ENCODE measurements at places on chromosomes 5 and 9.

GRCh38 chr5:123787635-123788034, 275.7 kb downstream of the CSNK1G3 start:
- no peak for DNase-seq

- DNase-seq = no peak
Measured at GRCh38 chr9:16597136-16597535, 273.3 kb downstream of the BNC2 start.

DNA sequence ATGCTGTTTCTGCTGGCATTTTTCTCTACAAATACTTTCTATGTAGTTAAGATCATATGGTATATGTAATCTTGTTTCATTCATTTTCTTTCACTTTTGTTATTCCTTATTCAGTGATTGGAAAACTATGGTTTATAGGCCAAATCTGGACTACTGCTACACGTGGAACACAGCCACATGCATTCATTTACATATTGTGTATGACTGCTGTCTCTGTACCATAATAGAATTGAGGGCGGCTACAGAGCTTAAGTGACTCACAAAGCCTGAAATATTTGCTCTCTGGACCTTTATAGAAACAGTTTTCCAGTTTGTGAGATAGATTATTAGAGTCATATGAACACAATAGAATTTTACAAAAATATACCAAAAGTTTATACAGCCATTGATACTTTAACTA, 133.6 kb upstream of the CDKN2B start:
- no peak for DNase-seq

DNA sequence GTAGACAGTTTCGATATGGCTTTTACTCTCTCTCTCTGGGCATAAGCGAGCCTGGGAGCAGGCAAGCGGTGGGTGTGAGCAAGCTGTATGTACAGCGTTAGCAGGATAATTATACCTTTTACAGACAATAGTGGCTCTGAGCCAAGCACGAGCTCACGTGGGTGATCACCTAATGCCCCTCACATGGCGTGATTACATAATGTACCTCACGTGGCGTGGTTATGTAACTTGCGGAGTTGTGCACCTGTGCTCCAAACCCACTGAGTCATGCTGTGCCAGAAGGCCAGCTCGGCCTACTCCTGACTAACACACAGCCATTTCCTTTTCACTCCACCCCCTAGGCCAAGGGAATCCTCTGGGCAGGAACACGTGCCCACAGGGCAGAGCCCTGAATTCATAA, 797.2 kb downstream of the EFNA5 start:
- peak; percentile 24 for DNase-seq

DNA sequence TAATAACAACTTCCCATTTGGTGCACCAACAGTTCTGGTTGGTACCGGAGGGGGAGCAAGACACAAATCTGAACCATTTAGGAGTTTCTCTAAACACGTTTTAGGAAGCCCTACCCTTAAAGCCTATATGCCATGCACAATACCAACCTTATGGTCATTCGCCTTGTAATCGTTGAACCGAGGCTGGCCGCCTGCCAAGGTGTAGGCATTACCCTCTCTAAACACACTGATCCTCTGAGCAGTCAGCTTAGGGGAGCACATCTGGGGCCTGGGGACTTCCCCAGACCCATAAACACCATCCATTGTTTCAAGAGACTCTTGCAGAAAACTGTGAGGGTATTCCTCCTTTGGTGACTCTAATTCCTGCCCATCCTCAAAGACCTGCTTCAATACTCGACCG, 328 bp downstream of the GRXCR2 start:
- no peak for DNase-seq

DNA sequence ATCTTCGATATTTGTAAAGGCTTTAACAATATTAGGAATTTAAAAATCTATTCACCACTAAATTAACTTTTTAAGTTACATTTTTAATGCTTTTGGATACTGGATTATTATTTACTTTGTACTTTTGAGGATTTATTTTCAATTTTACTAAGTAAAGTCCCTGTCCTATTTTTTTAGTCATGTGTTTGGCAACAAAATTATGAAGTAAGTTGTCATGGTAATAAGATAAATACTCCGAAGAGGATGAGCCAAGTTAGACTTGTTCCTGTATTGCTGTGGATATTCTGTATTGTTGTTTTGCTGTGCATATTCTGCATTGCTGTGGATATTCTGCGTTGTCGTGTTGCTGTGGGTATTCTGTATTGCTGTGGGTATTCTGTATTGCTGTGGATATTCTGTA, 210.1 kb downstream of the MTRR start:
- DNase-seq = no peak

DNA sequence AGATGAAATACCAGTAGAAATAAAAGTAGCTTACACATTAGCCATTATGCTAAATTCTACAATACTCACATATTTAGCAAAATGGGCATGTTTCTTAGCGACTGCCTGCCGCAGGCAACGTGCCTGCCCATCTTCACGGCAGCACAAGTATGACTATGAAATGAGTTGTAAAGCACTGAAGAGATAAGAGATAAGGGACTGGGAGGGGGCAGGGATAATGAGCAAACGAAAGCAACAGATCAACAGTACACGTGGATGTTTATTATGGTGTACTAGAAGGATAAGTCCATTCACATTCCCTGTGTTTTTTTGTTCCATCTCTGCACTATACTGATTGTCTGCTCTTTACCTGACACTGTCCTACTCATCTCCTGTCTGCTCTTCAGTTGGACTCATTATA, 44.1 kb upstream of the KCNN2 start:
- DNase-seq = no peak

- DNase-seq = no peak
Measured at GRCh38 chr5:170791325-170791954, 7.9 kb downstream of the GABRP start.

GRCh38 chr5:175873088-175873454, 1.7 kb downstream of the CPLX2 start:
- DNase-seq = no peak

DNA sequence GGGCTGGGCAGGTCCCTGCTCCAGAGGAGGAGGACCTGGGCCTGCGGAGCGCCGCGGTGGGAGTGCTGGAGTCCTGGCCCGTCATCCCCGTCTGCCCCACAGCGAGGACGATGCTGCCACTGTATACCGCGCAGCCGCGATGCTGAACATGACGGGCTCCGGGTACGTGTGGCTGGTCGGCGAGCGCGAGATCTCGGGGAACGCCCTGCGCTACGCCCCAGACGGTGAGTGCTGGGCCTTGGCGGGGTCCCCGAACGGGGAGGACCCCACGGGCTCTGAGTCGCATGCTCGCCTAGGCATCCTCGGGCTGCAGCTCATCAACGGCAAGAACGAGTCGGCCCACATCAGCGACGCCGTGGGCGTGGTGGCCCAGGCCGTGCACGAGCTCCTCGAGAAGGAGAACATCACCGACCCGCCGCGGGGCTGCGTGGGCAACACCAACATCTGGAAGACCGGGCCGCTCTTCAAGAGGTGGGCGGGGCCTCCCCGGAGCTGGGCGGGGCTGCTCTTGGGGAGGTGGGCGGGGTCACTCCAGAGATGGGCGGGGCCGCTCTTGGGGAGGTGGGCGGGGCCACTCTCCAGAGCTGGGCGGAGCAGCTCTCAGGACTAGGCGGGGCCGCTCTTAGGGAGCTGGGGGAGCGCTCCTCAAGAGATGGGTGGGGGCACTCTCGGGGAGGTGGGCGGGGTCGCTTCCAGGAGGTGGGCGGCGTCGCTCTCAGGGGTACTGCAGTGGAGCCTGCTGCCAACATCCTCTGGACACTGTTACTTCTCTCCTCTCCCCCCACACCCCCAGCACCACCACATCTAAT, 13.1 kb downstream of the LRRC26 start:
- no peak for DNase-seq

GRCh38 chr9:97761056-97761598, 64.0 kb upstream of the XPA start:
- DNase-seq = no peak

GRCh38 chr9:127613583-127613954, 1.5 kb downstream of the STXBP1 start:
- DNase-seq = no peak

DNA sequence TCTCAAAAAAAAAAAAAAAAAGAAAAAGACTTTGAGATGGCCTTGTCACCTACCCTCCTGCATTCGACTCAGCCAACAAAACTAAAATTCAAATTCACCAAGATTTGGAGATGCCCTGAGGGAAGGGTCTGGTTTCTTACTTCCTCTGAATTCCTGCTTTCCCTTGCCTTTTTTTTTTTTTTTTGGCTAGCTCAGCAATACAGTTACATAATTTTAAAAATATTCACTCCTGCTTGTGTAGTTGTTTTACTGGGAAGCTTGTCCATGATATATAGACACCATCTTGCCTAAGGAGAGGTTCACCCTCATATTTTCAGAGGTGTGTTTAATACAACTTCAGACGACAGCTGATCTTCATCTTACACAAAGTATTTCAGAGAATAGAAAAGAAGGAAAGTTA, 21.3 kb upstream of the SERINC5 start:
- DNase-seq = no peak

GRCh38 chr5:40688127-40688761, 8.5 kb downstream of the PTGER4 start:
- DNase-seq = peak; percentile 71

GRCh38 chr9:16213781-16214515, 656.5 kb downstream of the BNC2 start:
- no peak for DNase-seq

DNA sequence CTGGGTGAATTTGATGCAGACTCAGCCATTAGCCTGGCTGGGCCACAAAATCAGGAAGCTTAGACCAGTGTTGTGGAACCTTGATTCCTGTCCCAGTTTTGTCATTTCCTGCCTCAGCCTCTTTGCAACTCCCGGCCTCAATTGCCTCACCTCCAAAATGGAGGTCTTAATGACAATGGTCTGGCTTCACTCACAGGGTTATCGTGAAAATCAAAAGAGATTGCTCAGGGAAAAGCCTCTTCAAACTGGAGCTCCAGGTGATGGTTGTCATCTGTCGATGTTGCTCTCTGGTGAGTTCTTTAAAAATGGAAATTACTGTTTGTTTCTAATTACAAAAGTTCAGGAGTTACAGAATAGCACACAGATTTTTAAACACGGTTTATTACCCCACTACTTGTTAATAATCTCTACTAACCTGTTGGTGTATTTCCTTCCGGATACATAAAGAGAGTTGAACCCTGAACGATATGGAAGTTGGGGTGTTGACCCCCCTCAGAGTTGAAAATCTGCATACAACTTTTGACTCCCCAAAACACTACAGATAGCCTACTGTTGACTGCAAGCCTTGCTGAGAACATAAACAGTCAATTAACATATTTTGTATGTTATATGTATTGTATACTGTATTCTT, 109.9 kb upstream of the CPEB4 start:
- no peak for DNase-seq

DNA sequence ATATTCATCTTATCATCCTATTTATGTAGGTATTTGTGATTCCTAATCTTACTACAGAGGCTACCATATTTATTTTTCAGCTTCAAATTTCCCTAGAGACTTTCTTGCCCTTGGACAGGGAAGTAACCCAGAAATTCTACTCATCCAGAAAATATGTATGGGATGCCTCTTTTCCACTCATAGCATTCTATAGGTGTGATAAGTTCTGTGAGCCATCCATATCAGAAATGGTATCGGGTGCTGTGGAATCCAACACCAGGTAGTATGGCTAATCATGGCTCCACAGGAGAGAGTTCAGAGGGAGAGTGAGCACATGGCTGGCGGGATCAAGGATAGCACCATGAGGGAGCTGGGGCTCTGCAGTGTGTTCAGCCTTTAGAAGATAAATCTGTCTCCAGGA, 349.3 kb upstream of the ACTBL2 start:
- no peak for DNase-seq

DNA sequence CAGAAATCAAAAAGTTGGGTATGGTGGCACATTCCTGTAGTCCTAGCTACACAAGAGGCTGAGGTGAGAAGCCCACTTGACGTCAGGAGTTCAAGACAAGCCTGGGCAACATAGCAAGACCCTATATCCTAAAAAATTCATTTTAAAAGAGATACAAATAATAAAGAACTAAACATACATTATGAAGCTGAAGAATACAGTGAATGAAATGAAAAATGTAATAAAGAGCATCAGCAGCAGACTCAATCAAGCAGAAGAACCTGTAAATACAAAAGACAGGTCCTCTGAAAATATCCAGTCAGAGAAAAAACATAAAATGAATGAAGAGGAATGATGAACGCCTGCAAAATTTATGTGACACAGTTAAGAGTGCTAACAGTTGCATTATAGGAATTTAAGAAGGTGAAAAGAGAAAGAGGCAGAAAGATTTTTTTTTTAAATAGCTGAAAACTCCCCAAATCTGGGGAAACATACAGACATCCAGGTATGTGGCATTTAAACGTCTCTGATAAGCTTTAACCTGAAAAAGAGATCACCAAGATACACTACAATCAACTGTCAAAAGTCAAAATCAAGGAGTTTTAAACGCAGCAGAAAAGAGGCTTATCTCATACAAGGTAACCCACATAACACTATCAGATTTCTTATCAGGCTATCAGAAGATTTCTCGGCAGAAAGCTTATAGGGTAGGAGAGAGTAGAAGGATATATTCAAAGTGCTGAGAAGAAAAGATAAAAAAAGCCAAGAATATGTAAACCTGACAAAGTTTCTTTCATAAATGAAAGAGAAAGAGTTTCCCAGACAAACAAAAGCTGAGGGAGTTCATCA, 57.6 kb downstream of the PRRC1 start:
- no peak for DNase-seq

- DNase-seq = peak; percentile 40
Measured at GRCh38 chr5:168706655-168707069, 127.5 kb upstream of the PANK3 start.

GRCh38 chr9:77170991-77171699, 6.2 kb upstream of the VPS13A start:
- DNase-seq = no peak

- no peak for DNase-seq
Measured at GRCh38 chr5:84213212-84213611, 171.5 kb downstream of the EDIL3 start.
